ENCODE measurements at places on chromosomes 4 and X.
A peak's percentile ranks its signal among the peaks of the same experiment; 100 is the strongest.

DNA sequence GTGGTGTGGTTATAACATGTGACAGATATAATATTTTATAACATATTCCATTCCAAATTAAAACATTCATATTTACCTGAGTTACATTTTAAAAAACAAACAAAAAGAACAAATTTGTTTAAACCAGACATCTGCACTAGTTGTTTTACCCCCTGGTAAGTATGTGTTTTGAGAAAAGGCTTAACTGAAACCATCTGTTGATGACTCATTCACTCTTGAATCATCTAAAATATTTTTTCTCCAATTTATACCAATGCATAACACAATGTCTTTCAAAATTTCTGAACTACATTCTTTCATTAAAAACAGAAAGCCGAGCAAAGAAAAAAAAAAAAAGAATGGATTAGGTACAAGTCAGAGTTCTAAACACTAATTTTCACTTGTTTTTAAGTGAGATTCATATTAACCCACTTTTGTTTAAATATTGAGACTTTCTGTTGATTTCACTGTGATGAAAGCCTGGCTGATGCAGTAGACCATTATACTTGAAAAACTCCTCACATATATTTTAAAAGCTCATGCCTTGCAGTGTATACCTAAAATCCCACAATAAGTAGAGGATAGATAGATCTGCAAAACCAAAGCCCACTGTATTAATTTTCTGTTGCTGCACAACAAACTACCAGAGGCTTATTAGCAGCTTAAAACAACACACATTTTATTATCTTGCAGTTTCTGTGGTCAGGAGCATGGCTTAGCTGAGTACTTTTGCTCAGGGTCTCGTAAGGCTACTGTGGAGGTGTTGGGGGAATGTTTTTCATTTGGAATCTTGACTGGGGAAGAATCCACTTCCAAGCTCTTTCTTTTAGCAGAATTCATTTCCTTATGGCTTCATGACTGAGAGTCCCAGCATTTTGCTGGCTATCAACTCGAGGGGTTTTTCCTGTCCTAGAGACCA lies 221.5 kb downstream of the PCDH18 start:
- no peak for DNase-seq

- peak; percentile 79 for DNase-seq
Measured at GRCh38 chrX:120358737-120359456, 3.0 kb upstream of the ATP1B4 start.

GRCh38 chr4:157372154-157372553 lies 151.6 kb downstream of the GRIA2 start:
- DNase-seq, result no peak

DNA sequence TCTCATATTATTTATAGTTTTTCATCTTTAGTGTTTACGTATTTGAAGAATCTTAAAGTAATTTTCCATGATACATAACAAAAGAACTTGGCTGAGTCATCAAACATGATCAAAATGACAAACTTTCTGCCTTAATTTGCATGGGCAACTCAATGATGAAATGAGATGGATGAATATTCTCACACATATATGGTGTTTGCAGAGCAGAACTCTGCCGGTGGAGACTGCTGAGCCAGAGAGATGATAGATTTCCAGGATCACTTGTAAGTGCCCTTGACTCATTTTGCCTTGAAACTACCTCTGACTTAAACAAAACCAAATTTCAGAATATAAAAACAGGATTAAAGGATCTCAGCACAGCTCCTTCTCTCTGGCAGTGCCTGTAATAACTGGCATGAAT lies 38.2 kb downstream of the TRPC3 start:
- no peak for DNase-seq

DNA sequence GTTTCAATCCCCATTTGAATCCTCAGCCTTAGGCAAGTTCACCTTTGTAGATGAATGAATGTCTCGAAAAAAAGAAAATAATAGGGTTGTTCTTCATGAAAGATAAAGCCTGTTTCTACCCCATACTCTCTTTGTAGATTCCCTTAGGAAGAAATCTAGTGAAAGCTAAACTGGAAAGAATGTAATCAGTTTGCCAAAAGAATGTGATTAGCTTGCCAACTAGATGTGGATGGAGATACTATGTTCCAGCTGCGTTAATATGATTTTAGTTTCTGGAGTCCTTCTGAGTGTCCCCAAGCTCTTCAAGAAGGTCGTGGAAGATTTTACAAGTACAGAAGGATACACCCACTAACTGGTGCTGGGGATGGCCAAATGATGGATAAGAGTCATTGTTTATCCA lies 162.3 kb upstream of the EDNRA start:
- DNase-seq, result no peak

DNA sequence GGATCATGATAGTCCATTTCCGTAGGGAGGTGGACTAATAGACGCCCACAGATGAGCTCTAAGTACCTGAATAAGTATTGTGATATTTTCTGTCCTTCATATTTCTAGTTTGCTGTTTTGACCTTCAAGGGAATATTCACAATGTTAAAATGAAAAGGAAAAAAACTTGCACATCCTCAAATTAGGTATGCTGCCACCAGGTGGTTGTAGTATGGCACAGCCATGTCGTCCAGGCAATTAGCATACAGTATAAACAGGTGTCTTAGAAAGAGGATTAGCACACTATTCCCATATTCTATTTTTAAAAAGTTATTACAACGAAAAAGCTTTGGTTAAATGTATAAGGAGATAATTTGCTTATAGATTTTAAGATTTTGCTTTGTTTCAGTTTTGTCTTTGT lies 802.0 kb downstream of the RPA4 start:
- DNase-seq, result peak; percentile 52

GRCh38 chrX:15874672-15875071 lies 20.1 kb upstream of the AP1S2 start:
- no peak for DNase-seq

Data from HAP-1 (cell line).